ENCODE measurements at places on chromosomes 5 and 9.

DNA sequence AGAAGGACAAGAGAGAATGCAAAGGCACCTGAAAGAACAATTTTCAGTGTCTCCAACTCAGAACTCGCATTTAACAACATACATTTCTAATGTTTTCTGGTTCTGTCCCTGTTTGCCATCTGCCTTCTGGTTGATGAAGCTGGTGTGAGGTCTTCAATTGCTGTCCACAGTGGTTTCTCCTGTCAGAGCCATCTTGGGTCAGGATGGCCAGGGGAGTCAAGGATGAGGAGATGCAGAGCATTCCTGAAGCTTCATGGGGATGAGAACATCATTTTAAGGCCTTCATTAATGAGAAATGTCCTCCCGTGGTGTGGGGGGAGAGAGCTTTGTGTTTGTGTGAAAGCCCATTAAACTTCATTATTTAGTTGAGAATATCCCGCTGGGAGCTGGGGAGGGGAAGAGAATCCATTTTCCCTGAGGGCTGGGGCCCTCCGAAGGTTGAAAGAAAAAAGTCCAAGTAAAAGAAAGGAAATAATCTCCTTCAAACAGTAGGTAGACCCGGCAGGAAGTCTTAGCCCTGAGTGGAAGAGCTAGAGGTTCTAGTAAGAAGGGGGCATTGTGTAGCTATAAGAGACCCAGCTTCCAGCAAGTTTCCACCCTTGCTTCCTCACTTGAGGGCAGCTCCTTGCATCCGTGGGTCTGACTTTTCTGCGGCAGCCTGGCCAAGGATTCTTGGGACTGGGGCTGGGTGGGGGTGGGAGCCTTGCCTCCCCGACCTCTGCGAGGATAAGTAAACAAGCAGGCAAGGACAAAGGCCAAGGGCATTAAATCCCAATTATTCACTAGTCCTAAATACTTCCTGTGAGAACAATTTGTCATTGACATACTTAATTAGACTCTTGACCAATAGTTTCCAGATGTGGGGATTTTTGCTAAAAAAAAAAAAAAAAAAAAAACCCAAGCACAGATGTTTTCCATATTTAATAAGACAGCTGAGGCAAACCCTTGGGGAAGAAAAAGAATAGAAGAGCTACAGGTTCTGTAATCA, 119.2 kb downstream of the MSX2 start:
- DNase-seq = no peak

GRCh38 chr5:146425023-146425422, 22.1 kb upstream of the TCERG1 start:
- no peak for DNase-seq

DNA sequence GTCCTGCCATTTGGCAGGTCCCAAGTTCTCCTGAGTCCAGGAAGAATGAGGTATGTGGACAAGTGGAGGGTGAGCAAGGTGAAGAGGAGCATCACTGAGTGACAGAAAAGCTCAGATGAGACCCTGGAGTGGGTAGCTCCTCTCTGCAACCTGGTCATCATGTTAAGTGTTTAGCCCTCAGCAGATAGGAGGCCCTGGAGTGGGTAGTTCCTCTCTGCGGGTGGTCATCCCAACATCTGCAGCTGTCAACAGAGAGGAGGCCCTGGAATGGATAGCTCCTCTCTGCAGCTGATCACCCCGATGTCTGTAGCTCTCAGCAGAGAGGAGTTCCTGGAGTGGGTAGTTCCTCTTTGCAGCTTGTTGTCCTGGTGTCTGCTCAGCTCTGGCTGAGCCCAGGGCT, 48.4 kb downstream of the NDUFAF2 start:
- peak; percentile 6 for DNase-seq

GRCh38 chr5:169812786-169813185, 167.5 kb downstream of the INSYN2B start:
- no peak for DNase-seq

GRCh38 chr5:95863383-95863757, 40.8 kb upstream of the GLRX start:
- no peak for DNase-seq

Measured in Caki2 (cell line).